ENCODE measurements at places on chromosomes 11 and 22.

GRCh38 chr11:80596291-80596810, 1155.5 kb upstream of the TENM4 start:
- DNase-seq = no peak

DNA sequence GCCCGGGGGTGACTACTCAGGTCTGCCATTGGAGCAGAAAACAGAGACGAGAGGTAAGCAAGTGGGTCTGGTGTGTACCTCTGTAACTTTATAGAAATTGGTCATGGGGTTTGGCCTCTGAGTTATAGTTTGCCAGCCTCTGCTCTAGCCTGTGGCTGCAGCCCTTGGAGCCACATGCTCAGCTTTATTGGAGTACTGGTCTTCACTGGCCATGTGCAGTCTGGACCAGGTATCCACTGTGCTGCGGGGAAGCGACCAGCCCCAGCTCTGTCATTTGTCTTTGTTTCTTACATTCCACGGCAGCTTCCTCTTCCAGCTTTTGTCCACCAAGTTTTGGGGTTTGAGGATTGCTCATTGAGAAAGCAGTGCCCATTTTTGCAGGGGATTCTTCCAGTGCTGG, 453.4 kb downstream of the TBC1D22A start:
- no peak for DNase-seq

GRCh38 chr11:124339396-124340141, 19.6 kb upstream of the OR8D2 start:
- no peak for DNase-seq

DNA sequence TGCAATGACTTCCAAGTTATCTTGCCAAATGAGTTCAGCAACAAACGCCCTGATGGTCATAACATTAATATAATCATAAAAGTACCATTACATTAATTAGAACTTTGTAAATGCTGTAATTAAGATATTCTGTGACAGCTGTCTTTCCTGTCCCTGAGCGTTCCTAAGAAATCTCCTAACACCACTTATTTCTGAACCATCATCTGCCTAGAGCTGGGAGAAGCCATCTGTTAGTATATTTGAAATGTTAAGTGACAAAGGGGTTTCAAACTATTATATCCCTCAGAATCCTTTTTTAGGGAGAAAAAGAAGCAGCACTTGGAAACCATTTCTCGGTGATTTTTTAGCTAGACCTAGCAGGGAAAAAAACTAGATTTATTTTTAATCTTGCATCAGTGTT, 657.5 kb downstream of the FAM181B start:
- DNase-seq = no peak

DNA sequence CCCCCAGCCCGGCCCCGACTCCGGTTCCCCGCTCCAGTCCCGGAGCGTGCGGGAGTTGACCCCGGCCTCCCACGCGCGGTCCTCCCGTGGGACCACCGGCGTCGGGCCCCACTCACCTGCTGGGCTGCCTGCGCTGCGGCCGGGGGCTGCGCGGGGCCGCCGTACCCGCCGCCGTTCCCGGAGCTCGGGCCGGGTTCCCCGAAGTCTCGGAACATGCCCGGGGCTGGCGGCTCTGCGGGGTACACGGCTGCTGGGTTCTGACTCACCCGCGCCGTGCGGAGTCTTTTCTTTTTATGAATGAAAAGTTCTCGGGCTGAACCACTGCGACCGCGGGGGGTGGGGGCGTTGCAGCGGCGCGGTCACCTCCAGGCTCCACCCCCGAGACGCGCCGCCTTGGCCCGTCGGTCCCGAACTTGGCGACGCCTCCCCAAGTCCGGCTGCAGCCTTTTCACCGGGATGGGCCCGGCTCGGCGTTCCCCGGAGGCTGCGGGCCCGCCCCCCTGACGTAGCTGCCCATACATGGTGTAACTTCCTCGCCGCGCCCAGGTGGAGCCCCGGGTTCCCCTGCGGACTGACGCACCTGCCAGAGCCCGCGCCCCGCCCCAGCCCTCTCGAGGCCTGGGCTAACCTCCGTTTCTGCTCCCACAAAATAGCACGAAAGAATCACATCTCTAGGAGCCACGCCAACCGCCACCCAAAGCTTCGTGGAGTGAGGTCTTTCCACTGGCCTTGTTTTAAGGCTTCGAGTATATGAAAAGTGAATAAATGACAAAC, at the start of gene FOSL1:
FOSL1 (minus strand) TSS at position 264 of the 774 bp plus-strand sequence; CDS start at position 215, 49 bp downstream.
- peak; percentile 44 for DNase-seq

- no peak for DNase-seq
Measured at GRCh38 chr11:43908683-43909082, 28.1 kb downstream of the ALKBH3 start.

GRCh38 chr11:76714493-76714892, 43.9 kb upstream of the LRRC32 start:
- DNase-seq = no peak

DNA sequence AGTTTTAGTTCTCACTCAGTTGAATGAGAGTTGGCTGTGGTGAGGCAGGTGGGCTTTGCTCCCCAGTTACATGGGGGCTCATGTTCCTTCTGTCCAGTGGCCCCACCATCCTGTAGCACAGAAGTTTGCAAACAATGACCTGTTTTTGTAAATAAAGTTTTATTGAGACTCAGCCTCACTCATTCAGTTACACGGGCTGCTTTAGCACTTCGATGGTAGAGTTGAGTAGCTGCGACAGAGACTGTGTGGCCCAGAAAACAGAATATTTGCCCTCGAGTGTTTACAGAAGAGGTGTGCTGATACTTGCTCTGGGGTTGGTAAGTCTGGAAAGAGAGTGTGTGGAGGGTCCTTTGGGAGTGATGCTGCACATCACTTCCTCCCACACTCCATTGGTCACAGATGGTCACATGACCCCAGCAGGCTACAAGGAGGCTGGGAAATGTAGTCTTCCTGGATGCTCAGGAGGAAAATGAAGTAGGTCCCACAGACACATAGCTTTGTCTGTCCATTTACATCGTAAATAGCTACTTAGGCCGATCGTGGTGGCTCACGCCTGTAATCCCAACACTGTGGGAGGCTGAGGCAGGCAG, 34.6 kb downstream of the IFT27 start:
- DNase-seq = peak; percentile 24

GRCh38 chr11:125603207-125603606, 10.6 kb downstream of the STT3A start:
- no peak for DNase-seq

DNA sequence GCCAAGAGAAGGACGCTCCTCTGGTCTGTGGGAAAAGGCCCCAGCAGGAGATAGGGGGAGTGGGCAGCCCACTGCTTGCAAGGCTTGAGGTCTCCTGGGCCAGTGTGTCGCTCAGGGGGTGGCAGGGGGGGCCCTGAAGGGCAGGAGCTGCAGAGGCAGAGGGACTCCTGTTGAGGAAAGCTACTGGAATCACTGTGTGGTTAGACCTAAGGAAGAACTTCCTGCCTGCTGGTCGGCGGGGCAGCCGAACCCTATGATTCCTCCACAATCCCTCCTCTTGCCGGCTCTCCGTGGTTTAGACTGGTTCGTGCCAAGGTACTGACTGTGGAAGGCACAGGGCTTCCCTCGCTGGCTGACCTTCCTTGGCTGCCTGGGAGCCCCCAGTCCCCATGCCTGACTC, 6.2 kb downstream of the GP1BB start:
- no peak for DNase-seq

- no peak for DNase-seq
Measured at GRCh38 chr11:13076961-13077360, 67.8 kb downstream of the RASSF10 start.

DNA sequence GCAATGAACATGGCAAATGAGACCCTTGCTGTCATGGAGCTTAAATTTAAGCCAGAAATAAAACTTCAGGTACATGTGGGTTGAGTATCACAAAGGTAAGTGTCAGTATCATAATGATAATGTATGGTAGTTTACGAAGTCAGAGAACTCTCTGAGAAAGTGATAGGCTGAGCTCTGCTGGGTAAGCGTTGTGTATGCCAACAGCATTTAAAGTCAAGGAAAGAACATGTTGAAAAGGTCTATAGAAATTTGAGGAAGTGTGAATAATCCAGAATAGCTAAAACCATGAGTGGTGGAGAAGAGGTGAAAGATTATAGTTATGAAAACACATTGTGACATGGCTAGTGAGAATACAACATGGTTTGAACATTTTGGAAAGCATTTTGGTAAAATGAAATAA, 17.4 kb upstream of the CTSC start:
- DNase-seq = no peak

GRCh38 chr11:34890812-34891211, 25.4 kb downstream of the APIP start:
- DNase-seq = peak; percentile 28

DNA sequence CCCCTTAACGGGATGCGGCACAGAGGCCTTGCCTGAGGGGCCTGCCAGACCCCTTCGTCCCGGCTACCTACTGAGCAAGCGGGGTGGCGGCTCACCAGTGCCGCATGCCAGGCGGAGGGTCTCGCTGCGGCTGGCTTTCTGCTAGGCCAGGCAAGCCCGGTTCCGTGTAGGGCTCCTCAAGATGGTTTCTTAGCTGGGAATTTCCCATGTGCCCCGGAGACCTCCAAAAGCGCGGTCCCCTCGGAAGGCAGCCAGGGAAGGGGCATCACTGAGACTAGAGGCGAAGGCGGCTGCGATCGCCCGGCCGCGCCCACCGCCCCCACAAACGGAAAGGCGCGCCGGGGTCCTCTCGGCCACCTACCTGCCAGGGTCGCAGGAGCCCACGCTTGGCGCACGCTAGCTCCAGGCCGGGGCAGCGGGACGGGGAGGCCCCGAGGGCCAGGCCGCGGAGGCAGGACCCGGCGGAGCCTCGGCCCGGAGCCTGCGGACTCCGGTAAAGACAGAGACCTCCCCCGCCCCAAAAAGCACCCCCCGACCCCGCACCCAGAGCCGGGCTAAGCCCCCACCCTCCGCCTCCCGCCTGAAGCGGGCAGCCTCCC, 23.8 kb downstream of the MICAL3 start:
- DNase-seq = peak; percentile 58

GRCh38 chr11:119019996-119020395, 1.4 kb downstream of the TRAPPC4 start:
- DNase-seq = no peak

- DNase-seq = peak; percentile 89
Measured at GRCh38 chr11:69312453-69313404, 18.8 kb downstream of the MYEOV start.

DNA sequence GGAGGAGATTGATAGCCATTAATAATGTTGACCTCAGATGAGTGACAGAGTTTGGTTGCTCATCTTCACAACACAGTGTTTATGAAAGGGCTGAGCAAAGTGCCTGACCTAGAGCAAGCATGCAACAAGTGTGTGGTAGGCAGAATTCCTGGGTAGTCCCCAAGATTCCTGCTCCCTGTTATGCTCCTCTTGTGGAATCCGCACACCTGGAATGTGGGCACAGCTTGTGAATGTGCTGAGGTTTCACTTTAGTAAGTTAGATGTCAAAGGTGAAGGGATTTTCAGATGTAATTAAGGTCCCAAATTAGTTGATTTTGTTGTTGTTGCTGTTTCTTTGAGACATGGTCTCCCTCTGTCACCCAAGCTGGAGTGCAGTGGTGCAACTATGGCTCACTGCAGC, 20.7 kb upstream of the SPON1 start:
- no peak for DNase-seq
